ENCODE measurements at places on chromosomes 7 and 10. TPM values are rescaled to one million over a fixed set of nuclear protein-coding genes. Genes with fewer than 3 reads are reported as not detected.

GRCh38 chr10:46216003-46216634, 70.7 kb upstream of the ANTXRL start:
- H3K4me1 ChIP-seq = no peaks in the 10 kb centered on the region
- no peaks in the 10 kb centered on the region for H3K36me3 ChIP-seq
- no peak overlapping the region for H3K27ac ChIP-seq
- DNase-seq = no peak

- H3K27me3 ChIP-seq = no peaks in the 10 kb centered on the region
- no peak overlapping the region for H3K4me3 ChIP-seq
- H3K4me1 ChIP-seq = peaks cover 49% of the 10 kb centered on the region
- peak overlapping the region; percentile 48 for H3K27ac ChIP-seq
Observed at GRCh38 chr7:107944411-107945169, 53.6 kb downstream of the DLD start.

Gene ACSM6
- not detected for total RNA-seq

DNA sequence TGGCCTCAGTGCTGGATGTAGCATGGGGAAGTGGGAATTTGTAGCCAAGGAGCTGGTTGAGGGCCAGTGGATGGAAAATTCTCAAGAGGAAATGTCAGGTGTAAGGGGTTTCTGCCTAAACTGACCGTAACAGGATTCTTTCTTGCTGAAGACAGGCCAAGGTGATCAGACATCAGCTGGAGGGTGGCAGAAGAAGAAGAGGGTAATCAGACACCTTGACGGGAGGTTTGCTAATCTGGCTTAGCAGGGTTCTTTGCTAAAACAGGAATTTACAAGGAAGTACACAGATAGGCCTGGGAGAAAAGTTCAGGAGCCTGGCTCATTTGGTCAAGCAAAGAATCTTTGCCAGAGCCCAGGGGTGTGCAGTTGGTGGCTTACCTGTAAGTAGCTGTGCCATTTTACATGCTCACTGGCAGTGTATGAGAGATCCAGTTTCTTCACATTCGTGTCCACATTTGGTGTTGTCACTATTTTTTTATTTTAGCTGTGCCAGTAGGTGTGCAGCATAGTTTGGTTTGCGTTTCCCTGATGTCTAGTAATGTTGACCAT, 73.7 kb downstream of the BMPR1A start:
- no peak overlapping the region for H3K27ac ChIP-seq
- H3K4me3 ChIP-seq = no peak overlapping the region
- H3K4me1 ChIP-seq = peaks cover 59% of the 10 kb centered on the region
- H3K27me3 ChIP-seq = no peaks in the 10 kb centered on the region

DNA sequence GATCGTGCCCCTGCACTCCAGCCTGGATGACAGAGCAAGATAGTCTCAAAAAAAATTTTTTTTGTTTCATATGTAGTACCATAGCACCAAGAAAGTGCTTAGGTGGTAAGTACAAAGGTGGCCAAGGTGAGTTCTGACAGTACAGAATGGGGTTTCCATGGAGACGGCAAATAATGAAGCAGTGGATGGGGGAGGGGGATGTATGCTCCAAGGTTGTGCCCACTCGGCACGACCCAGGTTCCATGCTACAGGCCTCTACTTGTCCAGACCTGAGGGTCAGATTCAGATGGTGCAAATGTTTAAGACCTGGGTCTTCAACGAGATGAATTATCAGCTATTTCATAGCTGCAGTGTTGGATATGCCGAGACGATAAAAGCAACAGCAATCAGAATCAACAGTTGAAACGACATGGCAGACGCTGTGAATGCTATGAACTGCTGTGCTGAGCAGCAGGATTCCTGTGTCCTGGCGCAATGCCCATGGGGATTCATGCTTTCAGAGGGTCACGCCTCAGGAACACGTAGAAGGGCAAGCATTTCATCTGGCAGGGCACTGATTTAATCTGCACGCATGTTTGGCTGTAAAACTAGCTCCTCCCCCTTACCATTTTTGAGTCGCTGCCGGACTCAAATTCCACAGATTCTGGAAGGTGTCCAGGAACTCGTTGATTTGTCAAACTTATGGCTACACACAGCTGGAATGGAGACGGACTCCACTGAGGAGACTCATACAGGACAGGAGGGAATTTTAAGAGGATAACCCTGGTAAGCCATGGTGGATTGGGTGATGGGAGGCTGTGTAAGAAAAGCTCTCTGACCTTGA, 256.5 kb downstream of the FRMD4A start:
- no peaks in the 10 kb centered on the region for H3K36me3 ChIP-seq
- H3K27me3 ChIP-seq = no peaks in the 10 kb centered on the region
- no peak overlapping the region for H3K27ac ChIP-seq
- peak; percentile 87 for DNase-seq
- no peak overlapping the region for H3K4me3 ChIP-seq
- H3K4me1 ChIP-seq = peaks cover 6% of the 10 kb centered on the region

DNA sequence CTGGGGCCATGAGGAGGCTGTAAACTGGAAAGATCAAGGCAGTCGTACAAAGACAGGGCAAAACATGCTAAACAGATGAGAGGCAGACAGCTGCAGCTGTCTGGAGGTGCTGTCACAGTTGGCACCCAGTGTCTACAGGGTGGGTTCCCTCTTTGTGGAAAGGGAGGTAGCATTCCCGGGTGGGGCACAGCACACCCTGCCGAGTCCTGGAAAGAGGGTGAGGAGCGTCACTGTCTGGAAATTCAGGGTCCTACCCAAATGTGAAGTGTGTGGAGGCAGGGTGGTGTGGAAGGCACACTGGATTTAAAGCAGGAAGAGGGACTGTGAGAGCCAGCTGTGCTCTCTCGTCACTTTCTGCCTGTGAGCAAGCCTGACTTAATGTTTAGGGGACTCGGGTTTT, 356.2 kb downstream of the SDK1 start:
- no peak overlapping the region for H3K27ac ChIP-seq
- no peaks in the 10 kb centered on the region for H3K4me1 ChIP-seq
- H3K36me3 ChIP-seq = no peaks in the 10 kb centered on the region

DNA sequence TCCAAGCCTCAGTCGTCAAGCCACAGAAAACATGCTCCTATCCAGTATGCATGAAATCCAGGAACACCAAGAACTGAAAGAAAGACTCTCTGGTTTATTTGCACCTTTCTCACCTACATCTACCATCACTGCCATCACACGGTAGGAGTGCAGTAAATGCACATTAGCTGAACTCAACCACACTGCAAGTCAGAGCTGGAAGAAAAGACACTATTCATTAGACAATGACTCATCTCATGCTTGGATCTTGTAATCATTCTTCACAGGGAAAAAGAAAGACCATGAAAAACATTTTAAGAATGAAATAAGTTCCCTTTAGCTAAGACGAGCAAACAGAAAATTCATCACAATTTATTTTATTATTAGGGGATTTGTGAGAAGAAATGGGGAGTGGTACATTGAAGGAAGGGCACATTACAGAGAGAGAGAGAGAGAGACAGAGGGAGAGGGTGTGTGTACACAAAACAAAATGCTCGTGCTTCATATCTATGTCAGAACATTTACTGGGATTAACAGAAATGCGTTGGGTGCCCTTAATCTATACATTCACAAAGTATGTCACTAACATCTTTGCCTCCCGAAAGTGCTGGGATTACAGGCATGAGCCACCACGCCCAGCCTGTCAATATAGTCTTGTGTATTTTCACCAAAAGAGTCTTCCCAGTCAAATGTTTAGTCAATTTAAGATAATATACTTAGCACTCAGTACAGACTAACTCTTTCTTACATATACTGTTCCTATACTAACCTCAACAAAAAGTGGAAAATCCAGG, 324.9 kb downstream of the PARD3 start:
- no peak for DNase-seq
- no peaks in the 10 kb centered on the region for H3K36me3 ChIP-seq
- H3K4me1 ChIP-seq = peaks cover 7% of the 10 kb centered on the region
- H3K27me3 ChIP-seq = no peaks in the 10 kb centered on the region

- H3K36me3 ChIP-seq = no peaks in the 10 kb centered on the region
- H3K27ac ChIP-seq = no peak overlapping the region
- no peak for DNase-seq
- no peaks in the 10 kb centered on the region for H3K4me1 ChIP-seq
- H3K27me3 ChIP-seq = no peaks in the 10 kb centered on the region
- H3K4me3 ChIP-seq = no peak overlapping the region
Observed at GRCh38 chr10:75136346-75136745, 24.9 kb downstream of the SAMD8 start.

DNA sequence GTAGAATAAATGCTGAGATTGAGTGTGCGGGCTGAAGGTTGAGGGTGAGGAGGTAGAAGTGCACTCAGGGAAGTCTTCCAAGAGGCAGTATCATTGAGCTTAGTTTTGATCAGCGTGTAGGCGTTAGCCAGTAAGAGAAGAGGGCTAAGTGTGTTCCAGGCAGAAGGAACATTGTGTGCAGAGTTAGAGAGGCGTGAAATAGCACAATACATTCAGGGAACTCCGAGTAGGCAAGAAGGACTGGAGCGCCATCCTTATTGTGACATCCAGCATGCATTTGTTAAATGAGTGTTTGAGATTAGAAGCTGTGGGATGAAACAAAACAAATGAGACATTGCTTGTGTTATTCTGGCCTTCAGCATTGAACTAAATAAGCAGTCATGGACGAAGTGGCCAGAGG, 140.9 kb upstream of the MKLN1 start:
- no peak overlapping the region for H3K4me3 ChIP-seq
- no peaks in the 10 kb centered on the region for H3K27me3 ChIP-seq
- no peaks in the 10 kb centered on the region for H3K4me1 ChIP-seq

Gene SDHAF3
- total RNA-seq = 13.8 TPM

Gene SLC29A4
- 6.3 TPM for total RNA-seq

- H3K4me3 ChIP-seq = no peak overlapping the region
- H3K4me1 ChIP-seq = no peaks in the 10 kb centered on the region
- H3K36me3 ChIP-seq = no peaks in the 10 kb centered on the region
- DNase-seq = no peak
- no peak overlapping the region for H3K27ac ChIP-seq
Observed at GRCh38 chr10:6058682-6059475, 3.3 kb downstream of the IL2RA start.

GRCh38 chr7:24216576-24217125, 67.3 kb upstream of the NPY start:
- no peak overlapping the region for H3K27ac ChIP-seq
- no peaks in the 10 kb centered on the region for H3K27me3 ChIP-seq
- H3K4me1 ChIP-seq = no peaks in the 10 kb centered on the region
- no peak for DNase-seq
- H3K4me3 ChIP-seq = no peak overlapping the region

GRCh38 chr10:72730479-72730878, 38.5 kb downstream of the MCU start:
- H3K27ac ChIP-seq = no peak overlapping the region
- H3K27me3 ChIP-seq = no peaks in the 10 kb centered on the region
- no peaks in the 10 kb centered on the region for H3K4me1 ChIP-seq
- DNase-seq = no peak
- no peaks in the 10 kb centered on the region for H3K36me3 ChIP-seq

DNA sequence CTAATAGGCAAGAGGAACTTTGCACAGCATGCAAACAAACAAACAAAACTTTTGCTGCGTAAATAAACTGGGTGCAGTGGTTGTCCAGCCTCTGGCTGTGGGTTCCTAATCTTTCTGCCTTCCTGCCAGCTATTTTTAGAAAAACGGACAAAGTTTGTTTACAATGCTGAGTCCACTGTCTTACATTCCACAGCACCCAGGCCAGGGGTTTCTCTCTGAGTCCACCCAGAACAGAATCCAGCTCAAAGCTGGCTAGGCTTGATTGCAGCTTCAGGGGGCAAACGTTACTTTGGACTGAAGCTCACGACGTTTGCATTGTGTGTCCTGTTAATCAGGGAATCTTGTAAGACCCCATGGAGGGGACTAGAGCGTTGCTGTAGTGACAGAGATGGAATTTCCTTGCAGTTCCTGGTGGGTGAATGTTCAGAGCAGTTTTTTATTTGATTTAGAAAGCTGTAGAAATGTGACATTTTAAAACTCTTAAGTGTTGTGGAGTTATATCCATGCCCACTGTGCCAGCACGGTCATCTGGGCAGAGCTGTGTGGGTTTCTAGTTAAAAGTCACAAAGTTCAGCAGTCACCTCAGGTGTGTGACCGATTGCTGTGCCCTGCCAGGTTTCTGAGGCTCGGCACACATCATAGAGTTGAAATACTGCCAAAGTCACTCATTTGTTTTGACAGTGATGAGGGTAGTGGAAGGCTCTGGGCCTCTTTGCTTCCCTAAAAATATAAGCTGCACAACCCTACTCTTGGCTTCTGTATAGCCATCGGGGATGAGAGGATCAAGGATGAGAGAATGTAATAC, 247.0 kb downstream of the STK31 start:
- H3K36me3 ChIP-seq = no peaks in the 10 kb centered on the region
- H3K27me3 ChIP-seq = no peaks in the 10 kb centered on the region
- H3K4me3 ChIP-seq = no peak overlapping the region
- DNase-seq = no peak
- no peak overlapping the region for H3K27ac ChIP-seq

Gene HECW1
- 3.6 TPM for total RNA-seq

Gene AFAP1L2
- total RNA-seq = 96.3 TPM

- H3K4me3 ChIP-seq = peak overlapping the region; percentile 81
- no peaks in the 10 kb centered on the region for H3K4me1 ChIP-seq
- H3K27me3 ChIP-seq = no peaks in the 10 kb centered on the region
- H3K27ac ChIP-seq = no peak overlapping the region
- DNase-seq = no peak
- no peaks in the 10 kb centered on the region for H3K36me3 ChIP-seq
Observed at GRCh38 chr10:50740293-50740648, 535 bp downstream of the ASAH2B start.

GRCh38 chr10:3391657-3392056, 219.1 kb upstream of the PITRM1 start:
- no peak overlapping the region for H3K4me3 ChIP-seq
- H3K27me3 ChIP-seq = no peaks in the 10 kb centered on the region
- no peak overlapping the region for H3K27ac ChIP-seq
- DNase-seq = no peak
- no peaks in the 10 kb centered on the region for H3K4me1 ChIP-seq

GRCh38 chr10:77111611-77112550, 525.7 kb downstream of the KCNMA1 start:
- H3K4me1 ChIP-seq = no peaks in the 10 kb centered on the region
- H3K27me3 ChIP-seq = no peaks in the 10 kb centered on the region
- H3K36me3 ChIP-seq = no peaks in the 10 kb centered on the region
- DNase-seq = no peak

GRCh38 chr10:108899670-108900069, 1023.6 kb downstream of the XPNPEP1 start:
- DNase-seq = no peak
- H3K27ac ChIP-seq = no peak overlapping the region
- H3K36me3 ChIP-seq = no peaks in the 10 kb centered on the region
- H3K4me3 ChIP-seq = no peak overlapping the region

Gene LIPN
- total RNA-seq = not detected

Gene AHR
- 222 TPM for total RNA-seq

Gene GJC3
- total RNA-seq = 8.3 TPM

GRCh38 chr7:659996-660395, 66.5 kb upstream of the DNAAF5 start:
- no peak for DNase-seq
- H3K36me3 ChIP-seq = no peaks in the 10 kb centered on the region
- H3K27ac ChIP-seq = no peak overlapping the region
- no peak overlapping the region for H3K4me3 ChIP-seq
- H3K27me3 ChIP-seq = no peaks in the 10 kb centered on the region

- no peak for DNase-seq
- H3K4me3 ChIP-seq = no peak overlapping the region
- no peaks in the 10 kb centered on the region for H3K27me3 ChIP-seq
- H3K4me1 ChIP-seq = no peaks in the 10 kb centered on the region
- no peaks in the 10 kb centered on the region for H3K36me3 ChIP-seq
- no peak overlapping the region for H3K27ac ChIP-seq
Observed at GRCh38 chr7:24816868-24817267, 59.6 kb upstream of the GSDME start.

- H3K4me1 ChIP-seq = no peaks in the 10 kb centered on the region
- no peak overlapping the region for H3K4me3 ChIP-seq
- no peaks in the 10 kb centered on the region for H3K36me3 ChIP-seq
- H3K27me3 ChIP-seq = no peaks in the 10 kb centered on the region
Observed at GRCh38 chr10:12547301-12547771, 198.0 kb downstream of the CAMK1D start.

Gene HOXA3
- total RNA-seq = 18.8 TPM

Data from tibial nerve (tissue), 4 donors.